Stimulated activated naive CD4-positive, alpha-beta T cell treated with Interleukin-2 at 50 U/mL for 16 hours (primary cell): ENCODE measurements at places on chromosomes 16 and 17.

GRCh38 chr17:653724-654123 lies 60.9 kb downstream of the VPS53 start:
- DNase-seq, result no peak

- no peak for DNase-seq
These were observed 6.1 kb upstream of the HIC1 start for GRCh38 chr17:2048805-2049204.

DNA sequence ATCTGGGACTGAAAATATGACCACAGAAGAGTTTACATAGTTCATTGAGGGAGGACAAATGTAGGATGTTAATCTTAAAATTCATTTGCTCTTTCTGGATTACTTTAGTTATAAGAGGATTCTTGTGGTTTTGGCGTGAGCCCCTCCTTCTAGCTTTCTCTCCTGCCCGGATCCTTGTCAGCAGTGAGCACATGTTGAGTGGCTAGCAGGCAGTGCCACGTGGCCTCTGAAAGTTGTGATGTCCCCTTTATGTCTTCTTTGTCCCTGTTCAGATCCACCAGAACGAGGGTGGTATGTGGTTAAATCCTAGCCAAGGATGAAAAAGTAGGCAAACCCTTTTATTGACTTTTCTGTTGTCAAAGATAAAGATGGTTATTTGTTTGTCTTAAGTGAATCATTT lies 83.8 kb downstream of the GNAO1 start:
- DNase-seq, result no peak

- DNase-seq, result no peak
These were observed 74.8 kb upstream of the RPL38 start for GRCh38 chr17:74128456-74129211.

DNA sequence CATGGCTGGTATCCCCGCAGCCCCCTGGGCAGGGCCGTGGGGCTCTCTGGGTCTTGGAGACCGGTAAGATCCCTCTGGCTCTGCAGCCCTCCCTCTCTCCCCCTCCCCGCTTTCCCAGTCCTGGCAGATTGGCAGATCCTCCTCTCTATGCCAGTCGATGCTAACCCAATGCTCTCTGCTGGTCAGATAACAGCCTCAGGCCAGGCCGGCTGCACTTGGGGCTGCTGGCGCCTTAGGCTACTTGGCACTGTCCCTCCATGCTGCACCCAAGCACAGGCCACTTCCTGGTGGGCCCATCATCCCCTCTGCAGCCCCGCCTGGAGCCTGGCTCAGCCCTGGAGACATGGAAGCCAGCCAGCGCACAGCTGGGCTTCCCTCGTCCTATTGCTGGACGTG lies 81.7 kb downstream of the RTN4RL1 start:
- DNase-seq, result no peak

DNA sequence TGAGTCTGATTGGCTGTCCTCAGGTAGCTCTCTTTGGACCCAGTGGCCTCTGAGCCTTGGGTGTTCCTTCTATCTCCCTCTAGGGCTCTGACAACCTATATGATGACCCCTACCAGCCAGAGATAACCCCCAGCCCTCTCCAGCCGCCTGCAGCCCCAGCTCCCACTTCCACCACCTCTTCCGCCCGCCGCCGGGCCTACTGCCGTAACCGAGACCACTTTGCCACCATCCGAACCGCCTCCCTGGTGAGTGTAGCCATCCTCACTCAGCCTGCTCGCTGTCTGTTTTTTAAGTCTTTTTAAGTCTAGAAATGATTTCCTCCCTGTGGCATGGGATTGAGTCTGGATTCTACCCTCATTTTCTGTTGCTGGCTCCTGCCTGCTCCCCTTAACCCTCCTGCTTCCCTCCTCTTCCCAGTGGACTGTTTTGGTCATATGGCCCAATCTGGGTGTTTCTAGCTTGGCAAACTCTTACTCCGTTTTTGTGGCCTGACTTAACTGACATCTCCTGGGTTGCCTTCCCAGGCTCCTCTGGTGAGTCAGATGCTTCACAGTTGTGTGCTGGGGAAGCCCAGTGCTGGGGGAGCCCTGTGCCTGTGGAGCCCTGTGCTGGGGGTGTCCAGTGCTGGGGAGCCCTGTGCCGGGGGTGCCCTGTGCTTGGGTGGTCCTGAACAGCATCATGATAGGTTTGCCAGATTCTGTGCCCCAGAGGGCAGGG lies 9.9 kb downstream of the TAOK2 start:
- DNase-seq, result no peak

DNA sequence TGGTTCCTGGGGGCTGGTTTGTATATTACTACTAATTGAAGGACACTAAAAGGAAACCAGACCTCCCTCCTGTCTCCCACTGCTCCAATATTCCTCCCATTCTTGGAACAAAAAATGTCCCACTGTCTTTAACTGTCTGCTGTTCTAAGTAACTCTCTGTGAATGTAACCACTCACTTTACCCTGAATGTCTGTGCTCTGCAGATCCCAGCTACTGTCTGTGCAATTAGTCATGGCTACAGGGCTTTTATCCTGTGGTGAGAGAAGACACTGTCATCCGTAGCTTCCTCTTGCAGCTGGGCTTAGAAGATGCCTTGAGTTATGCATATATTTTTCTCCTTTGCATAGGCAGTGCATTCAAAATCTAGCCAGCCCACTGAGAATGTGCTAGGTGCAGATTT lies 853.8 kb downstream of the CDH8 start:
- no peak for DNase-seq

DNA sequence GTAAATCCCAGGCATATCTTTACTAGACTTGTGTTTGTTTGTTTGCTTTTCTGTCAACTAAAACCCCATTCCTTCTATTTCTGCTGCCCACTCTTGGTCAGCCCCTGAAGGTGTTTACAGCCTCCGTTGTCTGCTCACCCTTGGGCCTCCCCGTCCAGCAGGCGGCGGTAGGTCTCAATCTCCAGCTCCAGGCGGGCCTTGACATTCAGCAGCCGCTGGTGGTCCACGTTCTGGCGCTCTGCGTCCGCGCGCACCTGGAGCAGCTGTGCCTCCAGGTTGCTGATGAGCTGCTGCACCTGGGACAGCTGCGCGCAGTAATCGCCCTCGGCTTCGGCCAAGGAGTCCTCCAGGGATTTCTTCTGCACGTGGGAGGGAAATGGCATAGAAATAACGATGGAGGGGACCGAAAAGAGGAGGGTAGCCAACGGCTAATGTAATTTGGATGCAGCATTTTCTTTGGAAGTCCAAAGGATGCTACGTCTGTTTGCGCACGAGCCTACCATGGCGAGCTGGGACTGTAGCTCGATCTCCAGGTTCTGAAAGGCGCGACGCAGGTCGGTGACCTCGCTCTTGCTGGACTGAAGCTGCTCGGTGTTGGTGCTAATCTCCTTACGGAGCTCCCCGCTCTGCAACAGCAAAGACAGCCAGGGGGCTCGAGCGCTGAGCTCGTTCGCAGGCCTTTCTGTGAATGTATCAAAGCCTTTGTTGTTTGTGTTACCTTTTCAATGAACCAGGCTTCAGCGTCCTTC lies 3.9 kb downstream of the KRT12 start:
- no peak for DNase-seq

GRCh38 chr17:55576237-55576995 lies 65.2 kb upstream of the SMIM36 start:
- DNase-seq, result no peak

DNA sequence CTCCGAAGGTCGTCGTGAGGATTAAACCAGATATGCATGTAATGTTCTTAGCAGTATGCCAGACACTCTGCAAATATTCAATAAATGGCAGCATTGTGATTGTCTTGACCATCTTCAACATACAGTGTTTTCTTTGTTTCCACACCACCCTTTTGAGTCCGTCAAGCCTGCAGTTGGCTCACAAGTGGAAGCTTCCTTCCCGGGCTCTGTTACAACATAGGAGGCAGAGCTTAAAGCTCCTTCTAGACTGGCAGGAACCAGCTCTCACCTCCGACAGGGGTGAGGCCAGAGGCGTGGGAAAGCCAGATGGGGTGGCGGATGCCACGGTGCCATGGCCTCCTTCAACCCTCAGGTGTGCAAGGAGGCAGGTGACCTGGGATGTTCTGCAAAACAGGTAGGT lies 138.3 kb downstream of the FOXL1 start:
- no peak for DNase-seq

GRCh38 chr16:31002862-31003341 lies 7.5 kb downstream of the STX1B start:
- no peak for DNase-seq

DNA sequence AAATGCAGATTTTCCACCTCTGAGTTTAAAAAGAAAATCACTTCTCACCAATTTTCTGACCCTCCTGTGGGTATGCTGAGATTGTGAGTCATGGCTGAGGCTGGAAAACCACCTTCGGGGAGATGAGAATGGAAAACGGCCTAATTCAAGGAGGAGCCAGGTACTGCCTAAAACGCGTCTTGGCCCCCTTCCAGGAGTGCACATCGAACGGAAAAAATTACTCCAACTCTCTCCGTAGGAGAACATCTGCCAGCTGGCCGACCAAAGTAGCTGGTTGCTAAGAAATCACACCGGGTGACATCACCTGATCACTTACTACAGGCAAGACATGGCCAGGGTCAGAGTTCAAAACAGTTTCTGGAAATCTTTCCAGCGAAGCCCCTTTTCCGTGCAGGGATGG lies 107.6 kb downstream of the ZNF423 start:
- no peak for DNase-seq

GRCh38 chr17:6205525-6205924 lies 135.3 kb downstream of the WSCD1 start:
- no peak for DNase-seq

GRCh38 chr17:8910969-8911604 lies 43.6 kb upstream of the PIK3R6 start:
- DNase-seq, result no peak

DNA sequence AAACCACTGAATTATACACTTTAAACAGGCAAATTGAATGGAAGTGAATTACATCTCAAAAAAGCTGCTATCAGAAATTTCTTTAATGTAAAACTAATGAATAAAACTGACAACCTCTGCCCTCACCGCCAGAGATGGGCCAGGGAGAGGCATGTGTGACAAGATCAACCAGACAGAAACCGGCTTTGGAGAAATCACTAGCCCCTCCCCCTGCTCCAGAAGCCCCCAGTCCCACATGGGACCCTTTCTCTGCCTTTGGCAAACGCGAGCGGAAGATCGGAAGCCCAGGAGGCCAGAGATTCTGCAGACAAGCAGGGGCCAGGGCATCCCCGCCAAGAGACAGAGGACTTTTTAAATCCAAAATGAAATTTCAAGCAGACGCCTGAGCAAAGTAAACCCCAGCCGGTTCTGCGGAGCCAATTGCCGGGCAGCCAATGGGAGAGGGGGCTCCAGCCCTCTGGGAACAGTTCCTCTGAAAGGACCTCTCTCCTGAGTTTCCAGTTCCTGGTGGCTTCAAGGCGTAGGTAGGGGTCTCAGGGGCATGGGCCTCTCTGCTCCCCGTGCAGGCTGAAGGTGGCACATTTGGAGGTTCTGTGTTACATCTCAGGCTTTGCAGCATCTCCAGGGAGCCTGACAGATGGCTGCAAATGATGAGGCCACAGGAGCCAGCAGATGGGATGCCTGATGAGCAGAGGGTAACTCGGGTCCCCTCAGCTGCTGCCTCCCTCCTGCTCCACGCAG lies 118.1 kb downstream of the GSG1L start:
- DNase-seq, result no peak

DNA sequence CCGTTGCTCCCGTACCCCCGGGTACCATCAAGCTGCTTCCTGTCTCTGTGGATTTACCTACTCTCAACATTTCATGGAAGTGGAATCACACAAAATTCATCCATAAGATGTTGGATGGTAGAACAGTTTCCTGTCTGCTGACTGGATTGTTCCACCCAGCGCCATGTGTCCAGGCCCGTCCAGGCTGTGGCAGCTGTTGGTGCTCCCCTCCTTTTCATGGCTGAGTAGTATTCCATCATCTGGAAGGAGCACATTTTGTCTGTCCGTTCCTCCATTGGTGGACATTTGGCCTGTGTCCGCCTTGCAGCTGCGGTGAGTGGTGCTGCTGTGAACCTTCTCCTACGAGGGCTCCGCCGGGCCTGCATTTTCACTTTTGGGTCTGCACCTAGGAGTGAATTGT lies 18.4 kb downstream of the TSC2 start:
- no peak for DNase-seq

- DNase-seq, result no peak
These were observed 279.8 kb downstream of the UTP18 start for GRCh38 chr17:51540151-51540550.

DNA sequence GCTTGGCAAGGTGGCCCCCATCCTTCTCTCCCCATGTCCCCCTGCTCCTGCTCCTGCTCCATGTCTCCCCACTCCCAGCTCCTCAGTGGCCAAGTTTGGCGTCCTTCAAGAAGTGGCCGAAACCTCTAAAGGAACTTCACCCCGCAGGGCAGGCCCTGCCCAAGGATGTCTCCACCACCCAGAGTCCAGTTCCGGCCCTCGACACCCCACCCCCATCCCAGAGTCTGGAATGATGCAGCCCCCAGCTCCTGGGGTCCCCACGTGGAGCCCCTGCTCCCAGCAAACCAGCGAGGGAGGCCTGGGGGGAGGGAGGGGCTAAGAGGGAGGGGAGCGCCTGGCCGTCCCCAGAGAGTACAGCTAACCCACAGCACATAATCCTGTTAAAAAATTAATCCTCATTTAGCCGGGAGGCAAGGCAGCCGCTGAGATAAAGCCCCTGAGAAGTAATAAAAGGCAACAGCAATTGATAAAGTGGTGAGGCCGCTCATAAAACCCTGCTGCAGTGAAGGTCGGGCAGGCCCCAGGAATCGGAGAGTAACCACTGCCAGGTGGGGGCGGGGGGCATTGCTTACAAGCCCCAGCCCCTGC lies 9.9 kb upstream of the ENPP7 start:
- no peak for DNase-seq

GRCh38 chr16:51937771-51938170 lies 609.2 kb downstream of the TOX3 start:
- DNase-seq, result no peak

DNA sequence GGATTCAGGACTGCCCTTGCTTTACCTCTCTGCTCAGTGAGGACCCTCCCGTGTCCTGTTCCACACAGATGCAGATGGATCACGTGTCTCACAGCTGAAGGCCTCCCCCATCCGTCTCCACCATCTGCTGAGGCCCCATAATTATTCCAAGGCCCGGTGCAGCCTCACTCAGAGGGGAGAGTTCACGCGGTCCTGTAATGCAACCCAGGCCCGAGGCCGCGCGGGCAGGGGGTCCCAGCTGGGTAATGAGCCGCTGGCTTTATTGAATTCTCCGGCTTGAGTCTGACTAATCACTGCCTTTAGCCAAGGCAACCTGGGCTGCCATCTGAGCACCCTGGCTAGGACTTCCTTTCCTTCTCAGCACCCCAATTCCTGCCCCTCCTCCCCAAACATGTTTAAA lies 4.4 kb upstream of the WFIKKN2 start:
- DNase-seq, result no peak

DNA sequence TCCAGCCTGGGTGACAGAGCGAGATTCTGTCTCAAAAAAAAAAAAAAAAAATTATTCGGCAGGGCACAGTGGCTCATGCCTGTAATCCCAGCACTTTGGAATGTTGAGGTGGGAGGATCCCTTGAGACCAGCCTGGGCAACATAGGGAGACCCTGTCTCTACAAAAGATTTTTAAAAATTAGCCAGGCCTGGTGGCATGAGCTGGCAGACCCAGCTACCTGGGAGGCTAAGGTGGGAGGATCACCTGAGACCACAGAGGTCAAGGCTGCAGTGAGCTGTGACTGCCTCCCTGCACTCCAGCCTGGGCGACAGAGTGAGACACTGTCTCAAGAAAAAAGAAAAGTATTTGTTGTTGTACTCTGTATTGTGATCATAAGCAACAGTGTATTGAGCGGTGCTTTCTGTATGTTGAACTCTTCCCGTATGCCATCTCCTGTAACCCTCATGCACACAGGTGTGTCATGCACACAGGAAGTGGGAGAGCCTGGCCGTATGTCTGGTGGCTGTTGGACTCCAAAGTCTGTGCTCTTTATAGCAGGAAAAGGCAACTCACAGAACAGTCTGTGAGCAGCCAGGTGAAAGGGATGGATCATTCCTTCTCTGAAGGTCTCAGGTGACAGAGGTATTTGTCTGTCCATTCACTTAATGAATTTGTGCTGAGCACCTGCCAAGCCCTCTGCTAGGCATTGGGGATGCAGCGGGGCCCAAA lies 17.1 kb downstream of the CDH1 start:
- no peak for DNase-seq
